ENCODE measurements at places on chromosomes 1 and 21. TPM values are rescaled to one million over a fixed set of nuclear protein-coding genes. Genes with fewer than 3 reads are reported as not detected.

XCL2 gene
- not detected for total RNA-seq

VWA5B1 gene
- not detected for total RNA-seq

VHLL gene
- not detected for total RNA-seq

WNT4 gene
- 0.52 TPM for total RNA-seq

TACSTD2 gene
- total RNA-seq = 106 TPM

GNB1 gene
- total RNA-seq = 71.3 TPM

LACTBL1 gene
- not detected for total RNA-seq

MRPL55 gene
- 65.9 TPM for total RNA-seq

UBXN10 gene
- 1.0 TPM for total RNA-seq

HOOK1 gene
- 20.5 TPM for total RNA-seq

Data from body of pancreas (tissue), 4 donors.